Fibroblast of pulmonary artery (primary cell): ENCODE measurements at places on chromosomes 4 and X.

- no peak for DNase-seq
These were observed 24.4 kb upstream of the MSL3 start for GRCh38 chrX:11733614-11734013.

DNA sequence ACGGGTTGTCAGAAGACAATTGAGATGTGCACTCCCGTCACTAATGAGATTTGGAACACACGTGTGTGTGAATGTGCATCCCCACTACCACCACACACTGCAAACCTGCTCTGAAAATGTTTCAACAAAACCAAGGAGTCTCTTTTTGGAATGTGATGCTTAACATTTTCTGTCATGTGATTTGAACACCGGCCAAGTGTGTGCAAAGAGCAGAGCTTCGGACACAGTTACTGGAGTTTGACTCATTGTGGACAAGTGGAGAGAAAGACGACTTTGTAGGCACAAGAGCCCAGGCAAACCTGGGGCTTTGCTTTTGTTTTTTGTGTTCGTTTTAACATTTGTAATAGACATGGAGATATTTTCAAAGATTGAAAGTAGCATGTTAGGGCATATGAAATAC is 49.2 kb downstream of the CCKAR start:
- DNase-seq = peak; percentile 47

DNA sequence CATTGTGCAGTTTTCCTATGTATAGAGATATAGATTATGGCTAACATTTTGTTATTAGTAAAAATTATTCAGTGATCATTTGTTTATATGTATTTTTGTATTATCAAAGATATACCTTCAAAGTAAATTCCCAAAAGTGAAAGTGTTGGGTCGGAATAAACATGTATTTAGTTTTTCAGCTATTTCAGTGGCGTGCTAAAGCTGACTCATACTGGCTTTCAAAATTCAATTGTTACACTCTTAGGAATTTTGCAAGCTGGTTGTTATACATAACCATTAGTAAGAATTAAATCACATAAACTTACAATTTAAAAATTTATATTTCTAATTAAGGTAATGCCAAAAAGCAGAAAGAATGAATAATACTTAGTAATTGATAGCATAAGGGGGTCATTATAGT is 288.4 kb upstream of the NRK start:
- peak; percentile 36 for DNase-seq

- DNase-seq = peak; percentile 36
These were observed 623.8 kb downstream of the EPHA5 start for GRCh38 chr4:65046192-65047133.

DNA sequence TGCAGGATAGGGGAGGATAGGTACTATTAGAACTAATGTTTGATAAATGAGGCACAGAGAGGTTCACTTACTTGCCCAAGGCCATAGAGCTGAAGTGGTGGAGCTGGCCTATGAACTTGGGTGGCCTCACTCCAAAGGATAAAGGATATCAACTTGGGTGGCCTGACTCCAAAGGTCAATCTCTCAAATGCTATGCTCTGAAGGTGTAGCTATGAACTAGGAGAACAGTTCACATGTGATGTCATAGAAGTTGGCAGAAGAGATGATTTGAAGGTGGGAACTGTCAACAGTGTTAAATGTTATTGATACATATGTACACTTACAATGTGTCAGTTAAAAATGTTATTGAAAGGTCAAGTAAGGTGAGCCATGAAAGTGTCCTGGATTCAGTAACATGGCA is 6.2 kb upstream of the CHST7 start:
- DNase-seq = no peak

DNA sequence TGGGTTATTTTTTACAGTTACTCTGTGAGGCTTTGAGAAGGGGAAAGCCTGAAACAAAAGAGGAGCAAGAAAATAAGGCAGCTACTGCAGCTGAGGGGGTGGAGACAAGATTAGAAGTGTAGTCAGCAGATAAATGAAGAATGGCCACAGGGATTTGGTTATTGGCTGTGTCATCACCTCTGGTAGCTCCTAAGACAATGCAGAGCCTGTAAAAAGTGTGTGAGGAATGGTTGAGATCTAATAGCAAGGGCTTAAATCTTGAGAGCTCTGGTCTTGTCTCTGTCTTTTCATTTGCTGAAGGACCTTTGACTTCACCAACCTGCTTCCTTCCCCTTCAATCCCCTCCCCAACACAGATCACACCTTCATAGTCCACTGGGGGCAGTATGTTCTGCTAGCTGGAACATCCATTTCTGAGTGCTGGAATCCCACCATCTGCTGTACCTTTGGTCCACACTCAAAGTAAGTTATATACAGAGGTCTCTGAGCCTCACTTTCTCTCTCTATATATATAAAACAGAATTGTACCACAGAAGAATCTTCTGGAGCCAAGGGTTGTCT is 213.7 kb upstream of the ZIC3 start:
- no peak for DNase-seq

GRCh38 chr4:112714922-112715901 is 78.3 kb downstream of the LARP7 start:
- DNase-seq = no peak

- no peak for DNase-seq
These were observed 1499.9 kb downstream of the PCDH18 start for GRCh38 chr4:136032391-136032790.

DNA sequence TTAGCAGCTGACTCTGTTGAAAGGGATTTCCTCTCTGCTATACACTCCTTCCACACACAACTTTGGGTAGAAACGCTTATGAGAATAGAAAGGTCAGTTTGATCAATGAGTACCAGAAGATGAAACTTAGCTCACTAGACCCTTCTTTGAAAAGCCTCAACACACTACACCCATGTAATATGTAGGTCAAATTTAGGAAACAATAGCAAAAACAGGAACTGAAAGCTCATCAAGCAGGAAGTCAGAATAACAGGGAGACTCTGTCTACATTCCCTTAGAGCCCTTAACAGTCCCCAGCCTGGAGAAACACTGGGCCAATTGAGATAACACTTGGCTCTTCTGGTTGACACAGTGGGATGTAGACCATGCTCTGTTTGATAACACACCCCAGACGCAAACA is 30.7 kb downstream of the SRPX2 start:
- DNase-seq = no peak

- DNase-seq = peak; percentile 69
These were observed 56.4 kb downstream of the IRF2 start for GRCh38 chr4:184417802-184418511.

- peak; percentile 8 for DNase-seq
These were observed 62.3 kb downstream of the GPC3 start for GRCh38 chrX:133923113-133923512.

DNA sequence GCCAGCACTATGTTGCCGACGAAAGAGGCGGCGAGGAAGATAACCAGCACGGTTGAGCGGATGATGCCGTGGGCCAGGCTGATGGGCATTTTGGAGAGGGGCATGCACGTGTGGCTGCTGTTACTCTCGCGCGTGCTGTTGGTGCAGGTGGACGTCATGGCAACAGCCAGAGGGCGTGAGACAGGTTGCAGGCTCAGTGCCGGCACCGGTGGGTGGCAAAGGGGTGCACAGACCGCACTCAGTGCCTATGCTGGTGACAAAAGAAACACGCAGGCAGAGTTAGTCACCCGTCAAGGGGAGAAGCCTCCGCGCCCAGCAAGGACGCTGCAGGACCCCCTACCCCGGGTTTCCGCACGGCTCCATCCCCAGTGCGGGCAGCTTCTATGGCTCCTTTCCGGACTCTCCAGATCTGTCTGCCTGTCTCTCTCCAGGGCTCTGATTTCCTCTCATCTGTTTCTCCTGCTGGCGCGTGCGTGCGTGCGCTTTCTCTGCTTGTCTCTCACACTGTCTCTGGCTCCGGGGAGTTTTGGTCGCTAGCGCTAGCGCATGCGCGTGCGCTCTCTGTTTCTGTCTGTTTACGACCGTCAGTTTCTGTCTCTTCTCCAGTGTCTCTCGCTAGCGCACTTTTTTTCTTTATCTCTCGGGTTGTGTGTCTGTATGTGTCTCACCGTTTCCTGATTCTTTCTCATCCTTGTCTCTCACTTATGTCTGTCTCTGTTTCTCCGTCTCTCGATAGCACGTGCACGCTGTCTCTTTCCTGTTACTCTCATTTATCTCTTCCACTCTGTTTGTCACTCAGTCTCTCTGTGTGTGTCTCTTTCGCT is 2.1 kb downstream of the GPR101 start:
- DNase-seq = peak; percentile 53

- DNase-seq = peak; percentile 72
These were observed 9.9 kb upstream of the ANAPC4 start for GRCh38 chr4:25367004-25367621.

- DNase-seq = peak; percentile 76
These were observed 49.7 kb upstream of the KLHL8 start for GRCh38 chr4:87270144-87270543.

GRCh38 chrX:113412106-113412505 is 571.5 kb upstream of the AMOT start:
- no peak for DNase-seq

DNA sequence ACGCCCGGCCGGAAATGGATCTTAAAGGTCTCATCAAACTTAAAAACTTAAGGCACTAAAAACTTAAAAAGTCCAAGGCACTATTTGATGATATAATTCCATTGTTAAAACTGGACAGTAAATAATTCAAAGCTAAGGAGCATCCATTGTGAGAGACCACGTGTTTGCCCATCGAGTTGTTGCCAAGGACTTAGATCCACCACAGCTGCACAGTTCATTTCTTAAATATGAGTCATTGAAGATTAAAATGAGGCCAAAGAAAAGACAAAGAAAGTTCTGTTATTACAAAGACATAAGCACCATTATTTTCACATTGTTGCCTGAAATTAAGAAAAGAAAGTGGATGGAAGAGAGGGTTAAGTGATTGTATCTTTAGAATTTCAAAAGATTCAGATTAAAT is 411.5 kb upstream of the FTHL17 start:
- peak; percentile 90 for DNase-seq

DNA sequence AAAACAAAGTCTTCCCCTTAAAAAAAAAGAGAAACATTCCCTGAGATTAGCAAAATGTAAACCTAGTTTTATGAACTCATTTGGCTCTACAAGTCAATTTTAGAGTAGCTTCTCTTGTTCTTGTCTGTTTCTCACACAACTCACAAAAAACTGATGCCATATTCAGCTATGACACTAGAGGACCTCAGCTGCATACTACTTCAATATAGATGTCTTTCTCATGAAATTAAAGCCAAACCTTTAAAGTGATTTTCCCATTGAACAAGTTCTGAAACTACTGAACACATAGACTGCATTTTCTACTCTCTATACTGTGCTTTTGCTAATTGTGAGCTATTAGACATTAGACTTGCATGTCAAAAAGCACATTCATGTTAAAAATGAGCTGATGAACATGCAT is 49.8 kb downstream of the TBCK start:
- peak; percentile 82 for DNase-seq

DNA sequence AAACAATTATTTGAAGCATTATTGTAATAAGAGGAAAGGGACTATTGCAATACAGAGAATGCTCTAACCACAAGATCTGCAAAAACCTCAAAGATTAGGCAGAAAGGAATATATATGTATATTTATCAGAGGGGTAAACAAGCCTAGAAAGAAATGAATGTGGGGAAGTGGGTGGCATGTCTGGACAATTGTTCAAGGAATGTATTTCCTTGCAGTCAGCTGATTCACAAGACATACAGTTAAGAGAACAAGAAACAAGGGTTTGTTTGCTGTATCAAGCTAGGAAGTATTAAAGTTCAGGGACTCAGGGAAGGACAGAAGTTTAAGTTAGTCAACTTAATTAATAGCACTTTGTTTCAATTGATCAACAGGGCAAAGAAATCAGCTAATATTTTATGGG is 514.7 kb downstream of the CENPC start:
- peak; percentile 56 for DNase-seq

DNA sequence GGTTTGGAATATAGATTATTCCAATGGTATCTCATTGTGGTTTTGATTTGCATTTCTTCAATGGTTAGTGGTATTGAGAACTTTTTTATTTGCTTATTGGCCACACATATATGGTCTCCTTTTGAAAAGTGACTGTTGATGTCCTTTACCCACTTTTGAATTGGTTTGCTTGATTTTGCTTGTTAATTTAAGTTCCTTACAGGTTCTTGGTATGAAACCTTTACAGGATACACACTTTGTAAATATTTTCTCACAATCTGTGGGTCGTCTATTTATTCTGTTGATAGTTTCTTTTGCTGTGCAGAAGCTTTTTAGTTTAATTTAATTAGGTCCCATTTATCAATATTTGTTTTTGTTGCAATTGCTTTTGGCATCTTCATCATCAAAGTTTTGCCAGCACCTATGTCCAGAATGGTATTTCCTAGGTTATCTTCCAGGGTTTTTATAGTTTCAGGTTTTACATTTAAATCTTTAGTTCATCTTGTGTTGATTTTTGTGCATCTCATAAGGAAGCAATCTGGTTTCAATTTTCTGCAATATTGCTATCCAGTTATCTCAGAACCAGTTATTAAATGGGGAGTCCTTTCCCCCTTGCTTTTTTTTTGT is 475.7 kb upstream of the PABPC4L start:
- DNase-seq = no peak

- DNase-seq = no peak
These were observed 21.1 kb upstream of the UVSSA start for GRCh38 chr4:1325681-1326635.

GRCh38 chr4:7167706-7168105 is 24.6 kb upstream of the SORCS2 start:
- DNase-seq = no peak

GRCh38 chr4:173121076-173121561 is 47.5 kb upstream of the GALNT7 start:
- DNase-seq = peak; percentile 52

GRCh38 chrX:7131621-7132020 is 15.9 kb upstream of the STS start:
- no peak for DNase-seq

- DNase-seq = peak; percentile 4
These were observed 177.8 kb upstream of the DKK2 start for GRCh38 chr4:107213880-107214279.

GRCh38 chrX:20542072-20542471 is 275.4 kb upstream of the RPS6KA3 start:
- no peak for DNase-seq

GRCh38 chr4:169342159-169342860 is 71.6 kb upstream of the SH3RF1 start:
- DNase-seq = no peak

DNA sequence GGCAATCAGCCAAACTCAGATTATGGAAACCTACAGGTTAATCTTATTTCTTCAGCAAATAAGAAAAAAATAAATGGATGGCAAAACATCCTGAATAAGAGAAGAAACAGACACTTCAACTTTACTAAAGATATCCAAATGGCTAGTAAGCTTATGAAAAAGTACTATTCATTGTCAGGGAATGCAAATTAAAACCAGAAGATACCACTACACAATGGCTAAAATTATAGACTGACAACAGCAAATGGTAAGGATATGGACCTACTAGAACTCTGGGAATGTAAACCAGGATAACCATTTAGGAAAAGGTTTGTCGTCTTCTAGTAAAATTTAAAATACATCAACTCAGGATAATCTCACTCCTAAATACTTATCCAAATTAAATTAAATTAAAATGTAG is 24.3 kb downstream of the GRSF1 start:
- DNase-seq = no peak

- peak; percentile 77 for DNase-seq
These were observed 83.8 kb downstream of the GRID2 start for GRCh38 chr4:92387459-92388069.
